Nucleus accumbens (tissue), 56 donors: ENCODE measurements at places on chromosomes 16 and 17.

DNA sequence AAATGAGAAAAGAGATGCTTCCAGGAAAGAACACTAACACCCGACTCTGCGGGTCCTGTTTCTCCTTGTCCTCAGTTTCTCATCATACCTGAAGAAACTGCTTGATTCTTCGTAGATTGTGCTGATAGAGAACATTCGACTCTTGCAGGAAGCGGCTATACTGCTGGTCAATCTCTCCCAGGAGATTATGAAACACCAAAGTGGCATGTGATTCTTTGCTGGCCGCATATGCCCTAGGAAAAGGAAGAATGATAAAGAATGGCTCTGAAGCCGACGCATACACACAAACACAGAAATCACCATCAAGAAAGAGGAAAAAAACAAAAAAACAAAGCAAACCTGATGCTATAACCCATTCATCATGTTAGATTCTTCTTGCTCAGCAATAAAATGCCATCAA is 41.8 kb downstream of the STAT3 start:
- no peak for DNase-seq

- no peak for DNase-seq
Observed at GRCh38 chr17:61247439-61247838, 152.2 kb upstream of the TBX2 start.

DNA sequence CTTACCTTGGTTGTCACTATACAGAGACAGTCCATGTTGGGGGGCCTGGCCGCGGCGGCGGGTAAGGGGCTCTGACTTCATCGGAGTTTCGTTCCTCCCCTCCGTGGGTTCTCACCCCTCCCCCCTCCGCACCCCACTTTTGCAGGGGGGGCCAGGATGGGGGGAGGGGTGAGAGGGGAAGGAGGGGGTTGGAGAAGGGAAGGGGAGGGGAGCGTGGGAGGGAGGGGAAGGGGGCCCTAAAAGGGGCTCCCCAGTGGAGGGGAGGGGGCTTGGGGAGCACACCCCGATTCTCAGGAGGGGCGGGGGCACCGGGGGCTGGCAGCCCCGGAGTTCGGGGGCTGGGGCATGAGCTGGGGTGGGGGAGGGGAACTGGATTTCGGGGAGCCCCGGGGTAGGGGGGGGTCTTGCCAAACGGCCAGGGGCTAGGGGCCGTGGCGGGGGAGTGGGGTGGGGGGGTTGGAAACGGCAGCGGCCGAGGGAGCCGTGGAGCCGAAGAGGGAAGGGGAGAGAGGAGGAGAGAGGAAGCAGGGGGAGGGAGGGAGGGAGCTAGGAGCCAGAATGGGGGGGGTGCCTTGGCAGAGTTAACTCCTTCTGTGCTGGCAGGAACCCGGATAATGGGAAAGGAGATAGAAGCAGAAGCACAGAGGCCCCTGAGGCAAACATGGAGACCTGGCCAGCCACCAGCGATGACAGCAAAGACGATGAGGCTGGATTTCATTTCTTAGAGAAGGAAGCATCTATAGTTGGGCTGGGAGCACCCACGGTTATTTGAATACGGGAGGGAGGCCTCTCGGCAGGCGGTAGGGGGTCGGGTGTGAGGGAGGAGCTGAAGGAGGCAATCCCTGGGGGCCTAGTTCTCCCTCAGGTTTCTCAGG is 2.3 kb downstream of the DLG4 start:
- DNase-seq, result peak; percentile 23

DNA sequence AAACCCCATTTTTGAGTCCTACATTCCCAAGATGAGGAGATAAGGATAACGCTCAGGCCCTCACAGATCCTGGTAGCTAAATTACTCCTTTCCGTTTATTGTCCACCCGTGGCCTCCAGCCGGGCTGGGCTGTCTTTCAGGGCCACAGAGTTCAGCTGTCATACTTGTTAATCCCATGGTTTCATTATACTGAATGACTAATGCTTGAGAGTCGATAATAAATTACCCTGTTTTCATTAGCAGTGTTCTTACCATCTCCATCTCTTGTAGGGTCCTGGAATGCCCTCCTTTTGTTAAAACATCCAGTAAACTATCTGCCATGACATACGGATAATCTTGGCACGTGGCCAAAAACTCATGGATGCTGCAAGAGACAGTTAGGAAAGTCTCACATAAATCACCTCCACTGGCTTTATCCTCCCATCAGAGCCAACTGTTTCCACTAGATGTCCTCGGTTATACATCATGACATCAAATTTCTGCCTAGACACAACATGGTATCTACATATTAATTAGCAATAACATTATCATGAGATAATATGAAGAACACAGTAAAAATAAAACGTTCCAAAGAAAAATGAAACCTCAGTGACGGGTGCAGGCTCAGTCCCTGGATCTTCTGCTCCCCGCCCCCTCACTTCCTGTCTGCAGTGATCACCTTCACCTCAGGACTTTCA is 45.3 kb downstream of the BRD7 start:
- no peak for DNase-seq

- DNase-seq, result peak; percentile 30
Observed at GRCh38 chr17:77555741-77556291, 402.7 kb upstream of the TNRC6C start.

- peak; percentile 10 for DNase-seq
Observed at GRCh38 chr17:78421534-78422266, 43.3 kb downstream of the PGS1 start.

GRCh38 chr17:42274812-42275526 is 1.2 kb downstream of the STAT5B start:
- DNase-seq, result no peak

GRCh38 chr16:70577256-70577698 is 53.7 kb downstream of the SF3B3 start:
- DNase-seq, result no peak

- DNase-seq, result no peak
Observed at GRCh38 chr17:58172369-58173071, 5.7 kb downstream of the OR4D2 start.

DNA sequence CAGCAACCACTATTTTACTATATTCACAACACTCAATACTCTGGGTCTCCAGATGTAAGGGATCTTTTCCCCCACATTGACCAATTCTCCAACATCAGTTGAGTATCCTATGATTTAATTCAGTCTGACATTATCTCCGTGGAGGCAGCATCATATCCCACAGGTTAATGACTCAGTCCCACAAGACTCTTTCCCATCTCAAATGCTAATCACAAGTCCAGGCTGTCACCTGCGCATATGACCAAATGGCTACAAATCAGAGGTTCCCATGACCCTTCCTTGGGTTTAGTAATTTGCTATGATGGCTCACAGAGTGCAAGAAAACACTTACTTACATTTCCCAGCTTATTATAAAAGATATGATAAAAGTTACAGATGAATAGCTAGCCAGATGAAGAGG is 18.7 kb downstream of the ACSM3 start:
- no peak for DNase-seq

DNA sequence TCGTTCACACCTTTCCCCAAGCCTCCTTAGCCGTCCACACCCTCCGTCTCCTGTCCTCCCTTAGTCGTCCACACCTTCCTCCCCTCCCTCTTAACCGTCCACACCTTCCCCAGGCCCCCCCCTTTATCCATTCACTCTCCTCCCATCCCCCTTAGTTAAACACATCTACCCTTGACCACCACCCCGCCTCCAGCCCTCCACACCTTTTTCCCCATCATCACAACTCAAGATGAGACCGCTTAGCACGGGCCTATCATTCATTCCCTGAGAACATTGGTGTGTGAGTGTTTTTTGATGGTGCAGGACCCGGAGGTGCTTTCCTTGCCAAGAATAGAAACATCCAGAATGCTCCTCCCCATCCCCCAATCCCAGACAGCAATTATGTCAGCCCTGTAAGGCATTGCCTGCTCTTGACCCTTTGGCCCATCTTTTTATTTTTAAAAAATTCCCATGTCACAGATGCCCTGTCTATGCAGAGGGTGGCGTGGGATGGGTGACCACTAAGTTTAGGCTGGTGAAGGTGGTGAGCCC is 1.4 kb downstream of the TENT4B start:
- DNase-seq, result peak; percentile 17

GRCh38 chr16:89922477-89922883 is 662 bp upstream of the TUBB3 start:
- DNase-seq, result peak; percentile 28

DNA sequence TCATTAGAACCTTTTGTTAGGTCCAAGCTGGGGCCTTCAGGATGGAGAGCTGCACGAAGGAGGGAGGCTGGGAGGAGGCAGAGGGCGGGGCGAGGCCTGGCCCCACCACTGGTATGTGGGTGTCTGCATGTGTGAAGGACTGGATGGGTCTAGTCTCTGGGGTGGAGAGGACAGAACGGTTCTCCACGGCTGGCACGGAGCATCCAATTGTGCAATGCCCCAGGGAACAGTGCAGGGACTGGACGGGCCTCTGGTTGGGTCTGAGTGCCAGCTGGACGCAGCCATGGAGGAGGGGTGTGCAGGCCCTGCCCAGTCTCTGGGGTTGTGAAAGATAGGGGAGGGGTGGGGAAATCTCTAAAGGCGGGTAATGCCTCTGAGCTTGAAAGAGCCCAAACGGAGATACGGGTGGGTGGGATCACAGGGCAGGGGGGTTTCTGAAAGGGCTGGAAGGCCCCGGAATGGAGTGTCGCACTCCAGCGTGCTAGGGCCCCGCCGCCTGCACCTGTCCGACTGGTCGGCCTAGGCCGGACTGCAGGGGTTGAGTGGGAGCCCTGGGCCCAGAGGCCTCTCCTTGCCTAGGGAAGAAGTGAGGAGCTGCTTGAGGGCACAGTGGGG is 1.6 kb downstream of the PPL start:
- DNase-seq, result no peak

DNA sequence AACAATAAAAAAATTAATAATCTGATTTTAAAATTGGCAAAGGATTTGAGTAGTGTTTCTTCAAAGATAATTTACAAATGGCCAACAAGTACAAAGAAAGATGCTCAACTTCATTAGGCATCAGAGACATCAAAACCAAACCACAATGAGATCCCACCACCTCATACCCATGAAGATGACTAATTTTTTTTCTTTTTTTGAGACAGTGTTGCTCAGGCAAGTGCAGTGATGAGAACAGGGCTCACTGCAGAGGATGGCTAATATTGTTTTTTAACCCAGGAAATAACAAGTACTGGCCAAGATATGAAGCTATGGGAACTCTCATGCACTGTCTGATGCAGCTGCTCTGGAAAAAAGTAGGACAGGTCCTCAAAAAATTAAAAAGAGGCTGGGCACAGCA is 14.9 kb downstream of the WDR45B start:
- no peak for DNase-seq

DNA sequence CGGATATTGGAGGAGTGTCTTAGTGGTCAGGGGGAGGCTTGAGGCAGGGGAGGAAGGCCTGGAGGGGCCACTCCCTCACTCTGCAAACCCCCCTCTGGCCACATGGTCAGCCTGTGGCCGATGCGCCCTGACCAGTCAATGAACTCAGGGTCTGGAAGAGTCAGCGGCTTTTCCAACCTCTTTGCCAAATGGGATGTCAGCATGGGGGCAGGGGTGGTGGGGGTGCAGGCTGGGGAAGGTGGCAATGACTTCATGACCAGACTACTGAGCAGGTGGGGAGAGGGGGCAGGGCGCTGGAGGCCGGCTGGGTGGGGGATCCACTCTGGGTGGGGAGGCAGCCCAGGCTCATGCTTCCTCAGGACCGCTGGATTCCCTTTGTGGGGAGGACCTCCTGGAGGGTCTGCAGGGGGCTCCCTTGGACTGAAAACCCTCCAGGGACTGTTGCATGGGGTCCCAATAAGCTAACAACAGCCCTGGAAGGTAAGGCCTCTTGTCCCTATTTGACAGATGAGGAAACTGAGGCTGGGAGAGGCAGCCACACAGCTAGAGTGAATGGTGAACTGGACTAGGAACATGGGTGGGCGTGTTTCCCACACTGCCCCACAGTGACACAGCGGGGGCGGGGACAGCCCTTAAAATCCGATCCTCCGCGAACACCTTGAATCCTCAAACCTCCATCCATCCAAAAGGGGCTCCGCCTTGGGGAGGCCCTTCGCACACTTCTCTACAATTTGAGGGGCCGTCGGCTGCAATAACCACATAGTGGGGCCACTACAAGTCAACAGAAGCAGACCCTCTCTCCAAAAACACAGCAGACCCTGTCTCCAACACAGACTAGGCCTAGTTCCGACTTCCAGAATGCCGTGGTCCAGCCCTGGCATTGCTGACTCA is 81.0 kb upstream of the TOB1 start:
- no peak for DNase-seq

DNA sequence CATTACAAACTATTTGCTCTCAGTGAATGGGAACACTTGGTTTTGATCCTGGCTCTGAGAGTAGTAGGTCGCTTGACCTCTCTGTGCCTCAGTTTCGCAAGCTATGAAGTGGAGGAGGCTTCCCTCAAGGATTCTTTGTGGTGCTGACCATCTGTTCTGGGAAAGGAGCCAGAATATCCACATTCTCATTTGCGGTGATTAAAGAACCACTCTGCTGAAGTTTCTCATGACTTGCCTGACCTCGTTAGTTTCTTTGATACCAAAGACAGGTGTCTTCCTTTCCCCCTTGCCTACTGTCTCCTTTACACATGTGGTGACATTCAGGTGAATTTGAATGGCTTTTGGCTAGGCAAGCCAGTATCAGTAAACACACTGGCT is 116.0 kb downstream of the SNX29 start:
- no peak for DNase-seq

DNA sequence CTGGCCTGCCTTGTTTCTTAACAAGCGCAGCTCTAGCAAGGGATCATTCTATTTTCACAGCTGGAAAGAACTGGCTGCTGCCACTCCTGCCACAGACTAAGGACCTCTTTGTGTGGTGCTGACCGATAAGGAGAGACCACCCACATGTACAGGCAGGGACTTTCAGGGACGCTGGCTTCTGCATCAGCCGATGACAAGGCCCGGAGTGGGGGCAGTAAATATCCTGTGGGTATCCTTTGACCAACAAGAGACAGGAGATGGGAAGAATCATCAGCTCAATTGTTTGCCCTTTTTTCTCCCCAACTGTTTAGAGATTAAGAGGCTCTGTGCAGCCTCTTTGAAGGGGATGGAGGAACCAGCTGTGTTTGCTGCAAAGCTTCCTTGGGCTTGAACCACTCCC is 9.2 kb upstream of the ITPRIPL2 start:
- DNase-seq, result no peak

DNA sequence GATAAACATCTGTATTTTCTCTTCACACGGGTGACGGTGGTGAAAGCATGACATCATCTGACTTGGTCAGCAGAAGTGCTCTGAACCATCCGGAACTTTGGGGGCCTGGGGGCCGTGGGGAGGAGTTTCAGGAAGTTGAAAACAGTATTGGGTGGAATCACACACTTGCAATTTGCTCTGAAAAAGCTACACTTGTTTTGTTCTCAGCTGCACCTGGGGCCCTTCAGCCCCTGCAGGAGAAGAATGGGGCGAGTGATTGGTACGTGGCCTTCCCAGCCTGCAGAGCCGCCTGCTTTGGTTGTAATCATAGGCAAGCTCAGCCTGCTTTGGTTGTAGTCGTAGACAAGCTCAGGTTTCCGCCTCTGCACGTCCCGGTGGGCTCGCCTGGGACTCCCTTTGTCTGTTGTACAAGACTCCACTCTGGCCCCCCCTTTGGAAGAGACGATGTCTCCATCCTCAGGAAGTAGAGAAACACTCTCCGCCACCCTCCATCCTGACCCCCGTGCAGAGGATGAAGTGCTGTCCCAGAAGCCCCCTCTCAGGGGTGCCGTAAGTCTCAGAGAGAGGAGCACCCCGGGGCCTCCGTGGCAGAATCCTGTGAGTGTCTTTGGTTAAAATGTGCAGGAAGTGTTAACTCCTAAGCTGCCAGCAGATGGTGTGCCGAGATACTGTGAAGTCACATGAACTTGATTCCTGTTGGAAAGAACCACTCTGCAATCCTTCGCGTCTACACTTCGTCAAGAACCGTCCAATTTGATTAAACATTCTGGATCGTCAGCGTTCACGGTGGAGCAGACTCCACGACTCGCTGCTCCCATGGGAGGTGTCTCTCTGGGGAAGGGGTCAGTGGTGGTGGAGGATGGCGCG is 5.4 kb downstream of the BANP start:
- no peak for DNase-seq

GRCh38 chr16:67105246-67105645 is 4.5 kb upstream of the PHAF1 start:
- no peak for DNase-seq
